ENCODE measurements at places on chromosomes 7 and 10. TPM values are rescaled to one million over a fixed set of nuclear protein-coding genes. Genes with fewer than 3 reads are reported as not detected.

GRCh38 chr7:128031901-128032604, 816 bp upstream of the LRRC4 start:
- peak; percentile 61 for DNase-seq

DNA sequence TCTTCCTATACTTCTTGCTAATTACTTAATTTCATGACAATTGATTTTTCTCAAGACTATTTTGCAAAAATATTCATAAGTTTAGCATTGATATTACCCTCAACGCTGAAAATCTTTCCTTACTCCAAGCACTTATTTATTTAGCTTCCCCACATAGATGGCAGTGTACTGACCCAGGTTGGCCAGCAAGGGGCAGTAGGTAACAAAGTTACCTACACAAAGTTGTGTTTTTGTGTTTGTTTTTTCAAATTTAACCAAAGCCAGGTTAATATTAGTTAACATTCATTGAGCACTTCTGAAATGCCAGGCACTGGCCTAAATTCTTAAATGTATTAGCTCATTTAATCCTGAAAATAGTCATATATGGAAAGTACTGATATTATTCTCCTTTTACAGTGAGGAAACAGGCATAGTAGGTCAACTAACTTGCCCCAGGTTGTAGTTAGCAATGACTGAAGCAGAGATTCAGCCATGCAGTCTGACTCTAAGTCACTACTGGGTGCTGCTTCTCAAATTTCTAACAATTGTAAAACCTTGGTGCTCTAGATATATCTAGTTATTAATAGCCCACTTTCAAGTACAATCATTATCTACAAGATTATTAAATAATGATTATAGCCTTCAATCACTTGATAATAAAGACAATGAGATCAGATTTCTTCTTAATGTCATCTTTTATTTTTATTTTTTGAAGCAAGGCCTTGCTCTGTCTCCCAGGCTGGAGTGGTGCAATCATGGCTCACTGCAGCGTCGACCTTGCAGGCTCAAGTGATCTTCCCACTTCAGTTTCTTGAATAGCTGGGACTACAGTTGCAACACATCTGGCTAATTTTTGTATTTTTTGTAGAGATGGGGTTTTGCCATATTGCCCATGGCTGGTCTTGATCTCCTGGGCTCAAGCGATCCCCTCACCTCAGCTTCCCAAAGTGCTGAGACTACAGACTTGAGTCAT, 5.8 kb upstream of the GGCT start:
- no peak for DNase-seq

GRCh38 chr10:78891741-78892140, 177.0 kb upstream of the ZMIZ1 start:
- no peak for DNase-seq

The NFKB2 gene
- total RNA-seq: 13.3 TPM

The OR2A42 gene
- total RNA-seq: not detected

All from Right ventricle myocardium superior (tissue), 1 donor.